B cell (primary cell): ENCODE measurements at places on chromosomes 3 and 15.

GRCh38 chr15:74316141-74316540 is 51.3 kb downstream of the CYP11A1 start:
- DNase-seq: no peak

- DNase-seq: no peak
Measured at GRCh38 chr3:16936233-16936632, 51.5 kb downstream of the PLCL2 start.

- DNase-seq: no peak
Measured at GRCh38 chr3:60841355-60841754, 409.9 kb downstream of the FHIT start.

DNA sequence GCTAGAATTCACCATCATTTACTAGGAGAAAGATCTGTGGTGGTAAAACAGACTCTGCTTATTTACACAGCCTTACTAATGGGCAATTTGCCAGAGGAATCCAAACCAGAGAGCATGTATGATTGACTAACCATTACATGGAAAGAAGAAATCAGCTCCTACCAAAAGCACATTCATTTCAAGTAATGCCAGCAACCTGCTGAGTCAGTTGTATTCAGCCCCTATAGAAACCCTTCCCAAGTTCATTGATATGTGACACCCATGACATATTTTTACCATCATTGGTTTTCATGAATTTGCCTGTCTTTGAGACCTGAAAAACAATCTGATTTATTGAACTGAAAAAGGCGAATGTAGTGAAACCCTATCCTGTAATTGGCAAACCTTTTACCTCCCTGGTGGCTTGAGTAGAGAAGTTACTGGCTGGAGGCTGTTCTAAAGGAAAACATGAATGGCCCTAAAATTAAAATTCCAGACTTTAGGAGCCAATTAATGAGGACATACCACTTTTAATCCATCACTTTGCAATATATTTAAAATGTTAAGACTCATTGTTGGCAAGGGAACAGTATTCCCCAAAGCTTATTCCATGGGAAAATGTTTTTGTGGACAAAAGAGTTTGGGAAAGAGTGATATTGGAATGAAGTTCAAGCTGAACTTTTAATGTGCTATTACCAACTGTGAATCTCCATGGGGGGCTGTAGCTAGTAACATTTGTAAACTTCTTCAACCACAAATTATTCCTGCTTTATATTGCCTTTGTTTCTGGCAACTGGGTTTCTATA is 542.9 kb downstream of the FHIT start:
- DNase-seq: no peak

DNA sequence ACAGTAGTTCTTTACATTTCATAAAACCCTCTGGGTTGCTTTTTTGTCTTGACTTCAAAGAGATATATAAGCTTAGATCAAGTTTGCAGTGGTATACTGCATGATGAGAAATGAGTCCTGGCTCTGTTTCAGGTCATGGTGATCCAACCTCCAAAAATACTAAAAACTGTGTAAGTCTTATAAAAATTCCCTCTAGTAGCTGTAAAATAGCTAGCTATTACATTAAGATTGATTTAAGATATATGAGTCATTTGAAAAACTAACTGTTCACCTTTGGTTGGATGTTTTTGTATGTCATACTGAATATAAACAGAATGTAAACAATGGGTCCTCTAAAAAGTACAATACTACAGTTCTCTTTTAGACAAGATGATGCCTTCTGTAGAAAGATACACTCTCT is 879.2 kb downstream of the ROBO1 start:
- no peak for DNase-seq

GRCh38 chr3:57118254-57118653 is 46.9 kb downstream of the IL17RD start:
- DNase-seq: no peak

- no peak for DNase-seq
Measured at GRCh38 chr15:73108676-73109075, 56.4 kb downstream of the NEO1 start.

GRCh38 chr3:72347819-72348319 is 500.4 kb downstream of the SHQ1 start:
- peak; percentile 48 for DNase-seq

GRCh38 chr3:128787256-128788253 is 61.6 kb downstream of the RAB7A start:
- peak; percentile 68 for DNase-seq

DNA sequence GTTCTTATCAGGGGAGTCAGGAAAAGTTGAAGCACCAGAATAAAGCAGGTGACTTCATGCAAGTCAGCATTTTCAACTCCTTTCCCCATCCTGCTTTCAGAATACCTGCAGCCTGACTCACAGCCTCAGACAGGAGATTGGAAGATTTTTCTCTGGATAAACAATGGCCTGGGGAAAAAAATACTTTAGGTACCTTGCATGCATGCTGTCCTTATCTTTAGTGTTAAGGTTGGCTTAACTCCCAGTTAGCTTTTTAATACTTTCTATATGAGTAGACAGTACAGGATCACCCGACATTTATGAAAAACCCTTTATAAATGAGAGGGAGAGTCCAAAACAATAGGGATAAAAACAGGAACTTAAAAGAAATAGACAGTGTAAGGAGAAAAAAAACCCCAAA is 53.6 kb downstream of the PAK2 start:
- DNase-seq: no peak

DNA sequence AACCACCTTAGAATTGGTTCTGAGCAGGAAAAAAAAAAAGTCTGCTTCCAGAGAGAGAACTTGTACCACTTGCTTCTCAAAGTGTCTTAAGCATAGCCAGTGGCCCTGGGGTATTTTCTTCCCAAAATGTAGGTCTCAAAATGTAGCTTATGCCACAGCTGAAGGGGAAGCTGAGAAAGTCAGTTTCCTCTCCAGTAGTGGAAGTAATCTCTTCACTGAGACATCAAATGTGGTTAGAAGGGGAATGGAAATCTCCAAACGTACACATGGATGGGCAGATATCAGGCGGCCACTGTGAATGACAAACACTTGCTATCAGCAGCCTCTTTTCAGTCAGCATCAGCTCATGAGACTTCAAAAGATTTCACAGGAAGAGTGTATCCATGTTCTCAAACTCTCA is 841.2 kb downstream of the TUSC7 start:
- no peak for DNase-seq

DNA sequence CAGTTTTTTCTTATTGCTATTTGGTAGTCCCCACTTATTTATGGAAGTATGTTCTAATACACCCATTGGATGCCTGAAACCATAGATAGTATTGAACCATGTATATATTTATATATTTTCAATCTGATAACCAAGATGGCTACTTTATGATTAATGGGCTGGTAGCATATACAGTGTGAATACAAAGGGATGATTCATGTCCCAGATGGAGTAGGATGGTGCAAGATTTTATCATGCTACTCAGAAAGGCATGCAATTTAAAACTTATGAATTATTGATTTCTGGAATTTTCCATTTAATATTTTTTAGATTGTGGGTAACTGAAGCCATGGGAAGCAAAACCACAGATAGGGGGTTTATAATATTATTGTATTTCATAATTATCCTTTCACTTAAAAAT is 35.2 kb downstream of the AP4E1 start:
- no peak for DNase-seq

DNA sequence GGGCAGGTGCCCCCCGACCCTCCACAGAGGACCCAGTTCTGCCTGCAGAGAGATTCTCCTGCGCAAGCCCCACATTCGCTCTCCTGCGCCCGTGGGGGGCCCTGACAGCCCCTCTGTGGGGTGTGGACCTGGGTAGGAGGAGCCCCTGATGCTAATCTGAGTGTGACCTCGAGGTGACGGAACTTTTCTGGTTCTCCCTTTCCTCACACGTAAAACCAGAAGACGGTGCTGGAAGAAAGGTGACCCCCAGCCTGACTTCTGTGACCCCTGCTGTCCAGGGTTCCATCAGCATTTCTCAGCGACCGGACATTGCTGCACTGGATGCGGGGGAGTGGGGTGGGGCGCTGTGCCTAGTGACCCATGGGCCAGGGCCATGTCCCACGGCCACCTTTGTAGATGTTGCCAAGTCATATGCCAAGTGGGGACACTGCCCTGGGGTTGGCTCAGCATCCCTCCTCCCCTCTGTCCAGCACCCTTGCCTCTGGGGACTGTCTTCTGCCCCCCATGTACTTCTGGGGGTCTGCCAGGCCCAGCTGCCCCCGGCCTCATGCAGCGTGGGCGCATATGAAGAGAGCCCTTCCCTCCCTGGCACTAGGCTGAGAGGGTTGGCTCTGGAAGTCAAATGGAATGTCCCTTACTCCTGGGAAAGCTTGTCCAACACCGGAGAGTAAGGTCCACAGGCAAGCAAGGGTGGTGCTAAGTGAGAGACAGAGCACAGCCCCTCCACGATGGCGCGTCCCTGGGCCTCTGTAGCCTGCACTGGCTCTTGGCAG is 129.1 kb upstream of the MEF2A start:
- DNase-seq: no peak

DNA sequence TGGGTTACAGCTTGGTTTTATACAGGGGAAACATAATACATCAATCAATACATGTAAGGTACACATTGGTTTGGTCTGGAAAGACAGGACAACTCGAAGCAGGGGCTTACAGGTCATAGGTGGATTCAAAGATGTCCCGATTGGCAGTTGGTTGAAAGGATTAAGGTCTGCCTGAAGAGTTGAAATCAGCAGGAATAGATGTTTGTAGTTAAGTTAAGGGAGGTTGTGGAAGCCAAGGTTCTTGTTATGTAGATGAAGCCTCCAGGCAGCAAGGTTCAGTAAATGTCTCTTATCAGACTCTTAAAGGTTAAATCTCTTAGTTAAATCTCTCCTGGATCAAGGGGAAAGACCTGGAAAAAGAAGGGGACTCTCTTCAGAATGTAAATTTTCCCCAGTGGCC is 58.4 kb upstream of the MINAR1 start:
- no peak for DNase-seq

DNA sequence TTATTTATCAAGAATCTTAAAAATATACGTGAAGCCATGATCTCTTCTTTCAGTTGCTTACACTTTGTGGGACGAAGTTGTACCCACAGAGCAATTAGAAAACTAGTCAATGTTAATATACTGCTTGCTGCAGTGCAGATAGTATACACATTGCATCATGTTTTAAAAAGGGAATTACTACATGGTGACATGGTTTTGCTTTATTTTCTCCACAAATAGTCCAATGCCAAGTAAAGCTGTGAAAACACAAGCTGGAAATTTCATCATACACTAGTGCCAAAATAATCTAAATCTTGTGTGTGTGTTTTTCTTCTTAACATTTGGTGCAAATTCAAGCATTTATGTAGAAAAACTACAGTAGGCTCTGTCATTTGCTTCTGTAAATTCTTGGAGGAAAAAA is 233.0 kb downstream of the EPHA3 start:
- DNase-seq: no peak

GRCh38 chr3:108486941-108487340 is 23.5 kb downstream of the MYH15 start:
- DNase-seq: no peak

- DNase-seq: no peak
Measured at GRCh38 chr3:100653604-100654294, 44.3 kb downstream of the ADGRG7 start.

- no peak for DNase-seq
Measured at GRCh38 chr3:37324131-37324530, 149.7 kb upstream of the LRRFIP2 start.

DNA sequence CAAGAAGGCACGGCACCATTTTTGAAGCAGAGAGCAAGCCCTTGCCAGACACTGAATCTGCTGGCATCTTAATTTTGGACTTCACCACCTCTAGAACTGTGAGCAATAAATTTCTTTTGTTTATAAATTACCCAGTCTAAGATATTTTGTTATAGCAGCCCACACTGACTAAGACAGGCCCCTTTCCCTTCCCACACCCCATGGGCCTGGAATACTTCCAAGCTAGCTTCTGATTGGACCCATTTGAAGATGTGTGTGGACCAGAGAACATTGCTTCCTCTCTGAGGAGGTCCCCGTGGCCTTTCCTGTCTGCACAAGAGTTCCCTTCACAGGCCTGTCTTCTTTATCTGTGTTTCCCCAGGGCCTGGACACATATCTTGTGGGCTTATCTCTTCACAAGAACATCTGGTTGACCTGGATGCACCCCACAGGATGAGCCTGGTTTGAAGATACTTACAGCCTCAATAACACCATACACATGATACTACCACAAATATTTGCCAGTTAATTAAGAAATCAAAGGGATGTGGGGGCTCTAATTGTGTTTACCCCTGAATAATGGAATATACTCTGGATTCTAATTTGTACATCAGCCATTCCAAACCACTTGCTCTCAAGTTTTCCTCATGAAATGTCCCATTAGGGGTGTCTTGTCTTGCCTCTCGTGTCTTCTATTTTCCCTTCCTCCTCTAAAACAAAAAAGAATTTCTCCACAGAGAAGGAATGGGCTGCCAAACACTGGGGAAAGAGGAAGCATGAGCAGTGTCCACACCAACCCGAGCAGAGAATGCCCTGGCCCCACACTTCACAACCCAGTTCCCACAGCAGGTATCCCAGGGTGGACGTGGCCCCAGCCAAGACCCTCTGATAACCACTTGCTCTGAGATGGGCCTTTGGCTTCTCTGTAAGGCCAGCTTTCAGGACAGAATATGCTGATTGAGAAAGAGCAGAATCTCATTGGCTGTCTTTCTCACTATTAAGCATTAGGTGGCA is 42.5 kb downstream of the GLB1 start:
- no peak for DNase-seq

DNA sequence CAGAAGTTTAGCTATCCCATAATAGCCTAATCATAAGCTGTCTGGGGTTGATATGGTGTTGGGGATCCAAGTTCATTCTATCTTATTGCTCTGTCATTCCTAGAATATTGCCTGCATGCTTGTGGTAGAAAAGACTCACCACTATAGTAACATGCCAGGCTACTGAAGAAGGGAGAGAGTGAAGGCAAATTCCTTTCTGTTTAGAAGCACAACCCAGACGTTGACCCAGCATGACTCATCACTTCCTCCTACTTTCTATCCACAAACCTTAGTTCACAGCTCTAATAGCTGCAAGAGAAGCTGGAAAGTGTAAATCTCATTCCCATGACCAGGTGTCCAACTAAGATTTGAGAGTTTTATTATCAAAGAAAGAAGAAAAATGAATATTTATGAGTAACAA is 57.8 kb upstream of the NMD3 start:
- no peak for DNase-seq

GRCh38 chr3:194540274-194540905 is 53.6 kb upstream of the ATP13A3 start:
- no peak for DNase-seq

- no peak for DNase-seq
Measured at GRCh38 chr15:45732662-45733061, 97.8 kb downstream of the SQOR start.
